T-cell (primary cell): ENCODE measurements at places on chromosomes 5 and 9. TPM values are rescaled to one million over a fixed set of nuclear protein-coding genes. Genes with fewer than 3 reads are reported as not detected.

GRCh38 chr5:61731946-61732314 is 399.9 kb downstream of the ZSWIM6 start:
- no peak for DNase-seq

DNA sequence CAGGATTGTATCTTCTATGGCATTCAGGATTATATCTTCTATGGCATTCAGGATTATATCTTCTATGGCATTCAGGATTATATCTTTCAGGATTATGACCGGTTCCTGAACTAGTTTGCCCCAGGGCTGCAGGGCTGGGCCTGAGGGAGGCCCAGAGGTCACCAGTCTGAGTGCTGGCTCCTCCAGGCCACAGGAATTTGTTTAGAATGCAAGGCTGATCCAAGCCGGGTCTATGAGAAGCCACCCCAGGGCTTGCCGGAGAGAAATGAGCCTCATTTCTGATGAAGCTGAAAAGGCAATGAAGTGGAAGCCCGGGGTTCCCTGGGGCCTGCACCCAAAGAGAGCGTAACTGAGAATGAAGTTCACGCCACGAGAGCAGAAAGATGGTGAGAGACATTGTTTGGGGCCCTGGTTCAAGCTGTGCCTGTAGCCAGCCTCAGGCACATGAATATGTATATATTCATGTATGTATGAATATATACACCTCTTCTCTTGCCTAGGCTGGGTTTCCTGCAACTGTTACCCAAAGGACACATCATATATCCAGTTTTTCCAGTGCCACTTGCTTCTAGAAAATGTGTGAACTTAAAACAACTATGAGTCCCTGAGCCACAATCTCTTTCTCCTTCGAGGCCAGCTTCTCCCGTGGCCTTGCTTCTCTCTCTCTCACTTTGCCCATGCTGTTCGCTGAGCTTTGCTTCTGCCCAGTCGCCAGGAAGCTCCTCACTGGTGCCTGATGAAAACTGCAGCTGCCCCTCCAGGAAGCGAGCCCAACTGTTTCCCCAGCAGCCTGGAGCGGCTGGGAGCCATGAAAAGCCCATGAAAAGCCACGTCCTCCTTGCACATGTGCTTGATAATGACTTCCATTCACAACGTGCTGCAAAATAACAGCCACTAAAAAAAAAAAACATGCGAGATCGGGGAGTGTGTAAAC is 62.3 kb downstream of the GTF3C4 start:
- no peak for DNase-seq

The OTULINL gene
- total RNA-seq, result 32.6 TPM

- no peak for DNase-seq
Observed at GRCh38 chr5:39059064-39059463, 15.1 kb downstream of the RICTOR start.

The C5orf58 gene
- total RNA-seq, result not detected

- no peak for DNase-seq
Observed at GRCh38 chr5:179221196-179221876, 123.9 kb downstream of the ADAMTS2 start.

GRCh38 chr9:76203373-76203772 is 190.9 kb downstream of the RFK start:
- DNase-seq, result no peak

GRCh38 chr9:6946583-6947166 is 188.9 kb downstream of the KDM4C start:
- DNase-seq, result no peak

DNA sequence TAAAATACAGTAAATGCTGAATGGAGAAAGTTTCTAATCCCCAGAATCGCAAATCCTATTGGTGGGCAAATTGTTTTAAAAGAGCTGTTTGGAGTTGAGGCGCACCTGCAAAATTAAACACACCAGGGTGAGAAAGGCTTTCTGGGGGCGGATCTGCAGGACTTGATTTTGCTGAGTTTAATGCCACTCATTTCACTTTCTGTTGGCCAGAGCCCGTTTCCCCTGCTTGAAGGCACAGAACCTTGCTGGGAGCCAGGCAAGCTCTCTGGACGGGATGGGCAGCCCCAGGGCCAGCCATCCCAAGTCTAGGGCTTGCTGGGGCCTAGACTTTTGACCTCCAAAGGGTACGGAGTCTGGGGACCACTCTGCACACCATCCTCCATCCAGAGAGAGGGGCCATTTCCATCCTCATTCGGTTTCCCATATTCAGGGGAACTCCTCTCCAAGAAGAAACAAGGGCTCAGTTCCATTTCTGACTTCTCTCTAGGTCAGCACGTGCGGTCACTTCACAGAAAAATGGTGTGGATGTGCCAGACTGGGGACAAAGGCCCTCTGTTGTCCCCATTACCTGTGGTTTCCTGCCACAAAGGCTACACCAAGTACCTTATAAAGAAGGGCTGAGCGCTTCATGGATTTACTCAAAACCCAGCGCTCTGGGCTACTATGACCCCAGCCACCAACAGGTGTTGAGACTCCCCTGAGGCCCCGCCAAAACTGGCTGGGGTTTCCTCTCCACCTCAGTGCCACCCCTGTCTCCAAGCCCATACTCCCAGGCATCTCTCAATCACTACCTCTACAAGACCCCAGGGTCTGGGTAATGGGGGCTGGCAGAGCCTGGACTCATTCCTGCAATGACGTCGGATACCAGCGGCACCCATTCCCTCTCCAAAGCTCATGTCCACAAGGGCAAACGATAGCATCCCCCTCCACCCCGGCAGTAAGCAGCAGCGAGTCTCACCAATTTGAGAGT is 170.0 kb downstream of the AUH start:
- no peak for DNase-seq

GRCh38 chr5:14864181-14864812 is 7.3 kb downstream of the ANKH start:
- DNase-seq, result no peak

DNA sequence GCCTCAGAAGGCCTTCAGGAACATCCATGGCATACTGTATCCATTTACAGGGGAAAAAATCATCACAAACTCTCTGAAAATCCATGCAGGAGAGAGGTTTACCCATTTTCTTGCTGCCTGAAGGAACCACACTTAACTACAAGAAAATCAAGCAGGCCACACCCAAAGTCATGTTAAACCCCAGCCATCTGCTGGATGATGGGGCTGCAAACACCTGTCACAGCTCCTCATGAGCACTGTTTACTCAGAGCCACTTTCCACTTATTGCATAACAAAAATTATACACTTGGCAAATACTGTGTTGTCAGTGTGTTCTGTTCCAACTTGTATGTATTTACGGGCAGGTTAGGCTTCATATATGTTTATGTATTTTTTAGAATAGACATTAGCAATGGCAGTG is 35.8 kb downstream of the PPIC start:
- no peak for DNase-seq
